ENCODE measurements at places on chromosomes 12 and 14.

DNA sequence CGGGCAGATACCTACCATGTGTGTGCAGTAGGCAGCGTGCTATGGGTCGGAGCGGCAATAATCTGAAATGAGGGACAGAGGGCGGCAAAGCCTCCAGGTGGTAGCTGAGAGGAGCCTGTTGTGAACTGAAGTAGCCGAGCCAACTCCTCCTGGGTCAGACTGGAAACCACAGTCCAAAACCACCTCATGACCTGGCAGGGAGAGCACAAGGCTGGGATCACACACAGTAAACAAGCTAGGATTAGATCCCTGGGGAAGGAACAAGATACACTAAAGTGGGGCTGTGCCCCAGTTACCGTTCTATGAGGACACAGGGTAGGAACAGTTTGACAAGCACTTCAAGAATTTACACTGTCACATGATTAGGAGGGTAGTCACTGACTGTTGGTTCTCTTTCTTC is 49.0 kb downstream of the AREL1 start:
- DNase-seq = no peak

DNA sequence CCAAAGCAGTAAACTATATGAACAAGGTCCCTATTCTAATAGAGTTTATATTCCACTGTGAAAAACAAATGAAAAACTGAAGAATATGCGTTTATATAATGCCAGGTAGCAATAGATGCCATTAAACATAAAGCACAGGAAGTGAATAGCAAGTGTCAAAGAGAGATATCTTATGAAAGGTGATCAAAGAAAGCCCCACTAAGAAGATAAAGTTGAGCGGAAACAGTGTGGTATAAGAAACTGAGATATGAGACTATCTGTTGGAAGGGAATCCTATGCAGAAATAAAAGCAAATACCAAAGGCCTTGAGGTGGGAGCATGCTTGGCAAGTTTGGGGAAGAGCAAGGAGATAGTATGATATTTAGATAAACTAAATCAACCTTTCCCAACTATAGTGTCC is 123.1 kb upstream of the FAR2 start:
- DNase-seq = no peak

- no peak for DNase-seq
These were observed 179.7 kb downstream of the PDZRN4 start for GRCh38 chr12:41367726-41368405.

- DNase-seq = no peak
These were observed 807.8 kb upstream of the FOXG1 start for GRCh38 chr14:27958757-27959156.

DNA sequence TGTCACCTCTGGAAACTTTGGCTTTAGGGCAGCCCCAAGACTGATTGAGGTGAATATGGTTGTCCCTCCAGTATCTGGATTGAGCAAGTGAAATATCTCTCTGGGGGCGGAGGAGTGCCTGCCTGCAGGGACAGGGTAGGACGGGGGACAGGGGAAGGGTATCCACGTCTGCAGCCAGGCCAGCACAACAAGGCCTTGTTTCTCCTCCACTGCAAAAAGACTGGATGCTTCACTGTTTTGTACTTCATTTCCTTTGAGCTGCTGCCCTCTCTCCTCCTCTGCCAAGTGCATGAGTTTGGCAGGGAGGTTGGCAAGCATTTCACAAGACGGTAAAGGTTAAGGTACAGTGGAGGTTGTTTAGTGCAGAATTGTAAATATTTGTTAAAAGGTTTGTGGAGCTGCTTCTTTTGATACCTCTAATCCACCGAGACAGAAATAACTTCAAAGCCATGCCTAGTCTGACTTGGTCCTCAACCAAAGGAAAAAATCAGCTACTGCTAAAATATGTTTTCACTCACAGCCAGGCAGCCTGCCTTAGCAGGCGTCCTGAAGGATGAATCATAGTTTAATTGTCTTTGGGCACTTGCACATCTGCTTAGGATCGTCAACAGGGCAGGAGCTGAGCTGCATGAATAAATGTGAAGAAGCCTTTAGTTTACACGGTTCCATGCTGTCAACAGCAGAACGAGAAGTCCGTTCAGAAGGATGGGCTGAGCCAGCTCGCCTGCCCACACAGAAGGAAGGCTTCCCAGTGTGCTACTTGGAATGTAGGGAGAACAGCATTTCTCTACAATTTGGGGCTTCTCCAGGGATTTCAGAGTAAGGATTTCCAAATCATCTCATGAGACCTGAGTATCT is 269.7 kb downstream of the TTC6 start:
- no peak for DNase-seq

- no peak for DNase-seq
These were observed 1081.0 kb downstream of the VRK1 start for GRCh38 chr14:97878206-97878605.

- peak; percentile 5 for DNase-seq
These were observed 36.7 kb upstream of the GPATCH2L start for GRCh38 chr14:76115010-76115422.

DNA sequence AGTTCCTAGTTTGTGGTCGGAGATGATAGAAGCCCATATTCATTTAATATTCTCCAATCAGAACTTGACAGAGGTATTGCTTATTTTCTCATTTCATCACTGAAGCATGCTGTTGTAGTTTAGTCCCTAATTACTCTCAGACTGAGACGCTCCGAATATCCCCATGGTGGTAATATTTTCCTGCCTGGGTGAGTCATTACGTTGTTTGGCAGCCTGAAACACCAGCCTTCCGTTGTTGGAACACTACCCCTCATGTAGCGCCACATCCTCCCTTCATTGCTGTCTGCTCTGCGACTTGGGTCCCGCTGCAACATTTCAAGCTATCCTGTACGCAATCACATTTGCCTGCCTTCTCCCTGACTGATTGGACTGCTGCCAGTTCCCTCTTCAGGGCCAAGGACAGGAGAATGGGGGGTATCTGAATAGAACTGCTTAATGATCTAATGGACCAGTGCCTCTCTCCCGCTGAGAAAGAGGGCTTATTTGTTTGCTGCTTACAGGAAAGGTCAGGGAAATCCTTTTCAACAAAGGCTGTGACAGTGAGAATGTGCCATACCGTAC is 369.1 kb downstream of the NPAS3 start:
- DNase-seq = no peak

- DNase-seq = no peak
These were observed 69.2 kb upstream of the OSBPL8 start for GRCh38 chr12:76628745-76629144.

DNA sequence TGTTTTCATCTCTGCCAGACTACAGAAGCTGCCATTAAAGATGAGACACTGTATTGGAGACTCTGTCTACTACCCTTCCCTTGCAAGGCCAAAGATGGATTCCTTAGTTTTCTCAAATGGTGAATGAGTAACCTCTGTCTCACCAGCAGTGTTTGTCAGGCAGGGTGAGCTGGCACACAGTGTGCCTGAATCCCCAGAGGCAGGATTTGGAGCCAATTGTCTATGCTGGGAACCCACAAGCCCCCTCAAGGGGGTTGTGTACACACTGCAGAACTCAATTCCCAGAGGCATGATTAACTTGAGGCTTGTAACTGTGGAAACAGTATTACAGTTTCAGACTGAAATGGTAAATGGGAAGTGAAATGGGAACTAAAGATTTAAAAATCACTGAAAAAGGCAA is 136.8 kb upstream of the PTPRB start:
- DNase-seq = no peak

DNA sequence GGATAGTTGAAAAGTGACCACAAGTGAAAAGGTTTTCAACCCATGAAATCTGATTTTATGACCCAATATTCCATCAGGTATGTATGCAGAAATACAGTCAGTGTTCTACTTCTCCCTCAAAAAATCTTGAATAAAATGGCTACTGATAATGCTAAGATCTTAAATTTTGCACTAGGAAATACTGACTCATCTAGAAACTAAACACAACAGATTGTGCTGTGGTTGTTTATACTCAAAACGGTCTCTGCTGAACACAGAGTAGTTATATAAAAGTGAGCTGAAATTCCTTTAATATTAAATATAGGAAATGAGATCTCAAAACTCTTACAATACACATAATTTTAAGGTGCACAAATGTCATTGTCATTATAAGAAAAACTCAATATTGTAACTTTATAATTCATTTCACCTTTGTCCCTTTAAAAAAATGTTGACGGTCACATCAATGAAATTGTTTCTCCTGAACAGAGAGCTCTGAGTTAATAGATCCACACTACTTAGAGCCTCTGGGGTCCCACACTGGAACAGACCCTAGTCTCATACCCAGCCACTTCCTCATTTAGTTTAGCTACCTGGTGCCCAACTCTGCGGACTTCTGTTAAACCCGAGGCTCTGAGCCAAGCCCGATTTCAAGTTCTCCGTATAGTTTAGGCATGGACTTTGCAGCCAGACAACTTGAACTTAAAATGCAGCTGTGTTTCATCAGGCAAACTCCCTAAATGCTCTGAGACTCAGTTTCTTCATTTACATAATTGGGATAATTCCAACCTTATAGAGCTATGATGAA is 9.3 kb downstream of the COCH start:
- no peak for DNase-seq

DNA sequence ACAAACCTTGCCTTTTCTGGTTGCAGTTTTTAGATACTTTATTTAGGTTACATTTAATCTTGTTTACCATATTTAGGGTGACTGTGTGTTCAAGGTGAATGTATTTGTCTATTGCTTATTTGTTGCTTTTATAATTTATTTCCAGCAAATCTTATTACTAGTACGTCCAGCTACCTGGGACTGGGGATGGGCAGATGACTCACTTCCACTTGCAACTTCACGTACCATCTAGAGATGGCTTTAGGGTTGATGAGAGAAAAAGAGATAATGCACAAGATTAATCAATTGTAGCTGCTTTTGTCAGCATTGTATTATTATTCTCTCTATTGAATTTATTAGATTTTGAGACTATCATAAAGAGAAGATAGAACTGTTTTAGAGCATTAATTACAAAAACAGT is 5.1 kb downstream of the MIPOL1 start:
- DNase-seq = no peak

DNA sequence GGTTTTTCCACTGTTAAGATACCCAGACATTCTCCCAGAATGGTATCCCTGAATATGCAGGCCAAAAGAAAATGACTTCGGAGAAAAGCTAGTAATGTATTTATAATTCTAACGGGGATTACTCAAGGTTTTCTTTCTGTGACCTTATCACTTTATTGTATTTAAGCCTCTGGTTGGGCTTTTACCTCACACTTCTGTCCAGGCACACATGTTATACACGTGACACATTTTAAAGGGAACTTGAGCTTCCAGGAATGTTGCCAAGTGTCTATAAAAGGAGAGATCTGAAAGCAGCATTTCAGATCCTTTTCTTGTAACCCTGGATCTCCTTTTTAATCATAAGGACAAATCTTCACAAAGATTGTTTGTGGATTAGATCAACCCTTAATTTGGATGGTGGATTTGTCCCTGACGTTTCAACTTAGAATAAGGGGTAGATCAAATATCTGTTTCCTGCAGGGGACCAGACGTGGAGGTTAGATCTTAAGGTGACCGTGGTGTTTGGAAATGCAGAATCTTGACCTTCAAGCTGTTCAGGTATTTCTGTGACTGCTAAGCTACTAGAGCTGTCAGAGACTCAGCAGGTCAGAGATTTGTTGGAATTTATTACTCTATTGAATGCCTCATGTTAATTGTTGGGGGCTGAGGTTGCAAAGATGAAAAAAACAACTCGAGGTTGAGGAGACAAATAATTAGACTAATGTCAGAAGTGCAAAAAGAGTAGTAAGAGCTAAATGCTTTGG is 1.5 kb downstream of the CIPC start:
- DNase-seq = peak; percentile 72

DNA sequence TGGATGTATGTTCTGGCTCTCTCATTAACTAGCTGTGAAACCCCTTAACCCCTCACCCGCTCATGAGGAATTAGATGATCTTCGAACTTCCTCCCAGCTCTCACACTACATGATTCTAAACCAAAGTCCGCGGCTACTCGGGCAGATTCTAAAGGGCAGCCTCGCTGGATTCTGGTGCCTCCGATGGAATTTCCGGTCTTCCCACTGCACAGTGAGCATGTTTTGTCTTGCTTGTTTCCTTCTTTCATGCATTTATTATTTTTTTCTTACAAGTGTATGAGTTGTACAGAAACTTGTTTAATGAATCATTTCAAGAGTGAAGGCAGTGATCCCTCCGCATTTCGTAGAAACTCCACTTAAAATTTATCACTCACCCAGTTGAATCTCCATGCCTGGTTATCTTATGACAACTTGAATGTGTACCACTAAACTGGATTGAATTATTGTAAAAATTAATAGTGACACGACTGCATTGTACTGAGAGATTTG is 4.5 kb upstream of the HCAR3 start:
- no peak for DNase-seq

DNA sequence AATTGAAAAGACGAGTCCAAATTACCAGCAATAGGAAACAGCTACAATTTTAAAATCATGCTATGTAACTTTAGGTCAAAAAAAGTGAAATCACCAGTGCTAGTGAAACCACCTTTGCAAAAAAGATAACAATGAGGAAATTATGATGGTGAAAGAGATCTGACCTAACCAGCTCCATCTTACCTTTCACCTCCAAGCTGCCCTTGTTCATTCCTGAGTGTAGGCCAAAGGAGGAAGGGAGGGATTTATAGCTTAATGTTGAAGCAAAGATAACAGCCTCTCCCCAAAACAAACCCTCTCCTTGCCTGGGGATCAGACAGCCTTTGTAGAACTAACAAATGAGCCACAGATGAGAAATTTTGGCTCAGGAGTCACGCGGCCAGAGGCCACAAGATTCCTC is 83.2 kb upstream of the EIF5 start:
- DNase-seq = no peak

- DNase-seq = no peak
These were observed 26.0 kb downstream of the COQ6 start for GRCh38 chr14:73976125-73976524.

DNA sequence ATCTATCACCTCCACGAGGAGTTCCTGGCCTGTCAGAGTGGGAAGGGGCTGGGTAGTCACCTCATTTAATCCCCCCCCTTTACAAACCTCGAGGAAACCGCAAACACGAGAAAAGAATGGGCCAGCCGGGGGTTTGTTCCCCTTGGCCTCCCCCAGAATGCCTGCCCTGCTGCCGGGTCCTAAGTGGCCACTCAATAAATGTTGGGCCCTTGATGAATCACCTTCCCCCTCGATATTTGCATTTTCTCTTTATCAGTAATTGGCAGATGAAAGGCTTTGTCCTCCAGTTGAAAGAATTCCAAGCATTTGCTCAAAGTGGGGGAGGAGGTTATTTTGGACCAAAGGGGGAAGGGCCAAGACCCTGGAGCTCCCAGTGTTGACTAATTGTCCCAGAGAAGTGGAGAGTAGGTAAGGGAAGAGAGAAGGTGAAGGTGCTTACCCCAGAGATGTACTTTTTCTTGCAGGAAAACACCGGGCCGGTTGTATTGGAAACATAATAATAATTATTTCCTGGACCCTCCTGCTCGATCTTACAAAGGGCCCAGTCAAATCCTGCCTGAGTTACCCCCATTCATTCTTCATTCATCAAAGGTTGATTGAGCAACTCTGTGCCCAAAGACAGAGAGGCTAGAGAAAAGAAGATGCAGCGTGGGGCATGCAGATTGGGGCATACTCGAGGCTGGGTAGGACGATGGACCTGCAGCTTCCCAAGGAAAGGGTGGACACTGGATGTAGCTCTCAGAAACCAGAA is 1.9 kb upstream of the KDM2B start:
- no peak for DNase-seq

GRCh38 chr14:95192311-95192710 is 35.0 kb upstream of the DICER1 start:
- no peak for DNase-seq

All from Kasumi-1 (cell line).